ENCODE measurements at places on chromosomes 3 and 15.

DNA sequence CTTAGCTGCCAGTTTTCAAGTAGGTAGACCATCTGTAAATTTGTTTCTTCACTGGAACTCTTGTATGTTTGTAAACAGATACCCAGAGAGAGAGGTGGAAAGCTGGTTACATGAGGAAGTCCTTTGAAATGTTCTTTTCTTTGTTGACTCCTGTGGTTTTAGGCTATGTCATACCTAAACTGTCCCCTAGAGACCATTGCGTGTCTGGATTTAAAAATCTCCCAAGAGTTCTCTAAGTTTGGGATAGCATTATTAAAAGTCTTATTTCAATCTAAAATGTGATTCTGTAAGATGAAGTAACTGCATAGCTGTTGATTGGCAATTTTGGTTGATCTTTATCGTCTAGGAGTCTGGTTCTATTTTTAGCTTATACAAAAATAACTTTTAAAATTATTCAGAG is 127.2 kb downstream of the GHSR start:
- no peak for DNase-seq

DNA sequence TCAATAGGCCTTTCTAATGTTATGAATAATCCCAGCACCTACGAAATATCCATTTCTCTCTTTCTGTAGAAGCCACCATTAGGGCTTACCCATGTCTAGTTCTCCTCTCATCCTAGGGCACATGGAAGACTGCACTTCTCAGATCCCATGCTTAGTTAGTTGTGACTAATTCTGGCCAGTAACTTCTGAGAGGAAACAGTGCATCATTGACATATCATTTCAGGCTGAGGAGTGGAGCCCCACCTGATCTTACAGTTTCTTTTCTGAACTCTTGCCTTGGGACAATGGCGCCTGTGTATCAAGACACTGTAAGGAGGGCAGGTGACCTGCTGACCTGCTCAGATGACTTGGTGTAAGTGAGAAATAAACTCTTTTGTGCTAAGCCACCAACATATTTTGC is 39.4 kb upstream of the TBL1XR1 start:
- no peak for DNase-seq

DNA sequence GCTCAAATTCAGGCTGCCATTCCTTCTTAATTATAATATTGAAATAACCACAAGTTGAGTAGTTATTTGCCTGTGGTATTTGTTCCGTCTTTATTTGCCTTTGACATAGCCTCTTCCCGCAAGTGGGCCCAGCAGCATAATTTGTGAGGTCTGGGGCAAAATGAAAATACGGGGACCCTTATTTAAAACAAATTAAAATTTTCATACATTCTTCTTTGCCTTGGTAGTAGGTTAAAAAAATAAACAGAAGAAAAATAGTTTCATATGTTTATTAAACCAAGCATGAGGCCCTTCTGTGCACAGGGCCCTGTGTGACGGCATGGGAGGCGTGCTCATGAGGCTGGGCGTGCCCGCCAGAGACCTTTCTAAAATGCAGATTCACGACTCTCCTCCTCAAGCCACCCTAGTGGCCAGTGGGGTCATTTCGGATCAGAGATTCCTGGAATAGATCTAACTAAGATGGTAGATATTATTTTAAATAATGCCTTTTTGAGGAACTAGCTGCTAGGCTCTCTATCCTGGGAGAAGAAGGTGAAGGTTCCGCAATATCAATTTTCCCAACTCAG is 35.4 kb downstream of the MASP1 start:
- DNase-seq: no peak

GRCh38 chr15:55260562-55261131 is 29.0 kb downstream of the RAB27A start:
- DNase-seq: no peak

- no peak for DNase-seq
These were observed 36.2 kb downstream of the TXNRD3 start for GRCh38 chr3:126618760-126619159.

- peak; percentile 5 for DNase-seq
These were observed 156.3 kb upstream of the TMC3 start for GRCh38 chr15:81530271-81530691.

- DNase-seq: no peak
These were observed 5.0 kb downstream of the TOMM70 start for GRCh38 chr3:100395679-100396431.

DNA sequence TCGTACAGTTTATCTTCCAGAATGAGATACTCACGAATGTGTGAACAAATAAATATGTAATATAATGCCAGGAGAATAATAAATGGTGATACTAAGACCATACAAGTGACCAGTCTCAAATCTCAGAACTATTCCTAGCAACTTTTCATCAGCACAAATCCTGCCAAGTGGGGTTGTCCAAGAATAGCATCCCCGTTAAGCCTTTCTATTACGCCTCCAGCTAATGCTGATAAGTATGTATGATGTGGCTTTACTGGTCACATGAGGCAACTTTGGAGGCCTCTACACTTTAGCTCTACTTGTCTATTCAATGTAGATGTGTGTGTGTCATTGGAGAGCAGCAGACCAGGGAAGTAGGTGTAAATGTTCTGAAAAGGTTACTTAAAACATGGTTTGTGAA is 129.5 kb downstream of the KCNMB2 start:
- DNase-seq: peak; percentile 29

- DNase-seq: peak; percentile 63
These were observed 67.0 kb downstream of the NOX5 start for GRCh38 chr15:69081310-69082004.

DNA sequence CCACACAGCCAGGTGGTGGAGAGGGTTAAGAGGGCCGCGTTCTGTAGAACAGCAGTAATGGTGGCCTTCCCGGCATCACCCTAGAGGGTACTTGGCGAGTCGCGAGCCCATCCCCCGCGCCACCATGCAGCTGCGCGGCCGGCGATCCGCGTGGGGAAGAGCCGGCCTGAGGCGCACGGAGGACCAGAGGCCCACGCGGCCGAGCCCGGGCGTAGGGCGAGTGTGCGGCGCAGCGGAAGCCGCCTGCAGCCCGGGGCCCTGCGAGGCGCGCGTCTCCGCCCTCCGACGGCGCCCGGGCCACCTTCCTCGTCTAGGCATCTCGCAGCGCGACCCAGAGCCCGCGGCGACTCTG is 423 bp downstream of the TKT start:
- peak; percentile 39 for DNase-seq

DNA sequence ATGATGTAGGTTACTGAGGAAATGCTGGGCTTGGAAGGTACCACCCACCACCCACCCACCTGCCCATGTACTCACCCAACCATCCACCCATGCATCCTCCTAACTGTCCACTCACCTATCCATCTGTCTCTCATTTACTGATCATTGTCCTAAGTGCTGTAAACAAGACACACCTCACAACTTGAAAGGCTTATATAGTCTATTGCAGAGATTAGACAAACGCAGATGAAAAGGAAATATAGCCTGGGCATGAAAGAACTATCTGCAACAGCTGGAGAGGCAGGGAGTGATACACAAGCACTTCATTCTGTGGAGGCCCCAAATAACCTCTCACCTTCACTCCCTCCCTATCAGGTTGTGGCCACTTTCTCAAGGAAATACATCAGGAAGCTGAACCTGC is 54.0 kb downstream of the DAPK2 start:
- no peak for DNase-seq

GRCh38 chr15:29309139-29309538 is 39.5 kb upstream of the NSMCE3 start:
- no peak for DNase-seq

Measured in umbilical cord (tissue), 2 donors.